ENCODE measurements at places on chromosomes 7 and 10.

DNA sequence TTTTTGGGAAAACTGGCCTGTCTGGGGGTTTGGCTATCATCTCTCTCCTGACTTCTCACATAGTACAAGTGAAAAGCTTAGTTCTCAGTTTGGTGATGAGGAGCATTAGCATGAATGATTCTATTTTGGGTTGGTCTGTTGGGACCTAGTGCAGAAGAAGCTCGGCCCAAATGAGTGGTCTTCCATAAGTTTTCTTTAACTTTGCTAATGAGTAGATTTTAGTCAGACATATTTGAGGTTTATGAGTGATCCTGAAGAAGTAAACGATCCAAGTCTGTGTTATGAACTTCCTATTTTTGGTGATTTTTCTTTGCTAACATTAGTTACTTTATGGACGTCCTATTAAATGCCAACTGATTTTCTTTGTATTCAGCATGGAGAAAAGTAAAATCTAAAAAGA lies 51.7 kb upstream of the CALD1 start:
- DNase-seq: no peak

GRCh38 chr10:64830869-64831268 lies 1309.7 kb downstream of the REEP3 start:
- DNase-seq: no peak

DNA sequence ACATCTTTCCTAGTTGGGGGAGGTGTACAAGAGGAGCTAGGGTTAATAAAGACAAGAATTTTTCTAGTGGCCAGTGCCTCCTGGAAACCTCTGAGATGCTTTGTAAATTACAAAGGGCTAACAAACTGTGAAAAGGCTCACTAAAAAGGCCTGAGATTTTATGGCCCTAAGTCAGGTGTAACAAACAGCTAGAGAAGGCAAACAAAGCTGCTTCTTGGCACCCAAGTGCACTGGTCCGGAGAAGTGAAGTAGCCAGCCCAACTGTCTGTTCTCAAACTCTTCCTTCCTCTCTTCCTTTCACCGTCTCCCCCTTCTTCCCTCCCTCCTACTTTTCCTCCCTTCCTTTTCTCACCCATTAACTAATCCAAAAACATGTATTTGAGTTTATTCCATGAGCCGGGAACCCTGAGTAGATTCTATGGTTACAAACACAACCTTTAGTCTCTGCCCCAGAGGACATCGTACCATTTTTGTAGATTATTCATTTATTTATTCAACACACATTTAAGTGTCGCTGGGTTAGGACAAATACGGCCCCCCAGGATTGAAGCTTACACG lies 143.4 kb upstream of the PCGF5 start:
- DNase-seq: no peak

- DNase-seq: no peak
These were observed 11.0 kb upstream of the ADD3 start for GRCh38 chr10:109996766-109997171.

DNA sequence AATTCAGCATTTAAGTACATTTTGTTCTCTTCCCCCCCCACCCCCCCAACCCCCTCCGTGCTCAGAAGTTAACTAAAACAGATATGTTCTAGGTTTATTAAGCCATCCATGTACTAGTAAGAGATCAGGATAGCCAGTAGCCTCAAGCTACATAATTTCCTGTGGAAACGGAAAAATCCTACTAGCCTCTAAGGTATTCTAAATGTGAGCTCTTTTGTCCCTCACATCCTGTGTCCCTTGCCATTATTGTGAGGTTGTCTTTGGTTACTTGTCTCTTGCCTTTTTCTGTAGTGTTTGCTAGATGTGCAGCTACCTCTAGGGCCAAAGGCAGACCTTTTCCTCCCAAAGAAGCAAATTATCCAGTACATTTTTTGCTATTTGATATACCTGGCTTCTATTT lies 92.1 kb downstream of the BTRC start:
- DNase-seq: no peak

- DNase-seq: no peak
These were observed 858 bp downstream of the COPS6 start for GRCh38 chr7:100089458-100090196.

DNA sequence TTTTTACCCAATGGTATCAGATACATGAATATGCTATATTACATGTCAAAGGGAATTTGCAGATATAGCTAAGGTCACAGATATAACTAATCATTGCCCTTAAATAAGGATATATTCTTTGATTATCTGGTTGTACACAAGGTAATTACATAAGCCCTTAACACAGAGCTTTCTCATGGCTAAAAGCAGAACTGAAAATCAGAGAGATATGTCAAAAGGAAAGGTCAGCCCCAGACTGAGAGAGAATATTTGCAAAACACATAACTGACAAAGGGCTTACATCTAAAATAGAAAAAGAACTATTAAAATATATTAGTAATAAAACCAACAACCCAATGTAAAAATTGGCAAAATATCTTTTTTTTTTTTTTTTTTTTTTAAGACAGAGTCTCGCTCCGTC lies 1029.5 kb upstream of the LRRN3 start:
- DNase-seq: no peak

Data from SHP77 (cell line).